ENCODE measurements at places on chromosomes 3 and 15.
A peak's percentile ranks its signal among the peaks of the same experiment; 100 is the strongest.

DNA sequence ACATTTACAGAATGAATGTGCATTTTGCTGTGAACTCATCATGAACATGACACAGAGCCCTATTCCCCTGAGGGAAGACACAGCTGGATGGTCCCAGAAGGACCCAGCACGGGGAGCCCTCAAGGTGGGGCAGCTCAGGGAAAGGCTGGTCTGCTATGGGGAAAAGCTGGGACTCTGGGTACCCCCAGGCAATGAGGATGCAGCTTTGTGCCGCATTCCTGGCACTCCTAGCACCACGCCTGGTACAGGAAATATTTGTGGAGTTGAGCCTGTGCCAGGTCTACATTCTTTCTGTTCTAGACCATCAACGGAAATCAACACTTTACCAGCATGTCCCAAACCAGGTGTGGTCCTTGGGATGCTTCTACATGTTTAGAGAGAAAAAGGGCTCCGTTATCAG, 74.0 kb downstream of the SRGAP3 start:
- DNase-seq = peak; percentile 68

DNA sequence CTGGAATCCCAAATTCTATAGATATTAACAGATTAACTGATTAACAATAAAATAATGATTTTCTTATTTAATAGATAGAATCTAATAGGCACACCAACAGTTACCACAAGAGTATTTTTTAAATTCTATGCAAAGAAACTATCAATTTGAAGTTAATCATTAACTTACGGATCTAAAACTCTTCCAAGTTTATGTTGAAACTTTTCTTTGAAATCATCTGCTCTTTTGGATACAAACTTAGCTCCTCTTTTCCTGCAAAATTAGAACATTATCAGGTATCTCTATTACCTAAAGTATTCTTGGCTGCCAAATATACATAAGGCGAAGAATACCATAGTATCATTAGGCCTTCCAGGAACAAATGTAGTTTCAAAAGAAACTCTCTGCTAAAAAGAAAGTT, 34.8 kb downstream of the EFHB start:
- DNase-seq = no peak

- no peak for DNase-seq
Observed at GRCh38 chr3:52396907-52397591, 47.9 kb downstream of the SEMA3G start.

- DNase-seq = no peak
Observed at GRCh38 chr3:117846238-117846637, 1136.7 kb downstream of the TUSC7 start.

- DNase-seq = no peak
Observed at GRCh38 chr15:100309109-100310040, 32.4 kb downstream of the ADAMTS17 start.

GRCh38 chr15:65948383-65948782, 79.1 kb downstream of the RAB11A start:
- DNase-seq = no peak

- DNase-seq = no peak
Observed at GRCh38 chr3:98013411-98014267, 21.5 kb downstream of the GABRR3 start.

DNA sequence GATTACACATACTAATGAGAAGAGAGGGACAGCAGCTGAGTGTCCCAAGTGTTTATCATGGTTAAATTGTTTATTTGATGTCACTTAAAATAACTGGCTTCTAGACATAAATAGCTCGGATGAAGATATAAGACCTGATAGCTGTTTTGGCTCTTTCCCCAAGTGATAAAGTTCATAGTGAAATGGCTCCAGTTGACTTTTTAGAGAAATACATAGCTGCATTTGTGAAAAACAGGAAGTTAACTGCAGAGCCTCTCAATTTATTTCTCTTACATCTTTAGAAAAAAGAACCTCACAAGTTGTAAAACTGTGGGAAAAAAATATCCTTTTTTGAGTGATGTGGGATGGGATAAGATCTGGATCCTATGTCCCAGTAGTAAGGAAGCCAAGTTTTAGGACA, 332.9 kb upstream of the RASGRP1 start:
- DNase-seq = no peak

- DNase-seq = no peak
Observed at GRCh38 chr15:25936004-25936403, 72.9 kb upstream of the ATP10A start.

GRCh38 chr3:149180057-149180573, 41.5 kb downstream of the CP start:
- DNase-seq = peak; percentile 68

DNA sequence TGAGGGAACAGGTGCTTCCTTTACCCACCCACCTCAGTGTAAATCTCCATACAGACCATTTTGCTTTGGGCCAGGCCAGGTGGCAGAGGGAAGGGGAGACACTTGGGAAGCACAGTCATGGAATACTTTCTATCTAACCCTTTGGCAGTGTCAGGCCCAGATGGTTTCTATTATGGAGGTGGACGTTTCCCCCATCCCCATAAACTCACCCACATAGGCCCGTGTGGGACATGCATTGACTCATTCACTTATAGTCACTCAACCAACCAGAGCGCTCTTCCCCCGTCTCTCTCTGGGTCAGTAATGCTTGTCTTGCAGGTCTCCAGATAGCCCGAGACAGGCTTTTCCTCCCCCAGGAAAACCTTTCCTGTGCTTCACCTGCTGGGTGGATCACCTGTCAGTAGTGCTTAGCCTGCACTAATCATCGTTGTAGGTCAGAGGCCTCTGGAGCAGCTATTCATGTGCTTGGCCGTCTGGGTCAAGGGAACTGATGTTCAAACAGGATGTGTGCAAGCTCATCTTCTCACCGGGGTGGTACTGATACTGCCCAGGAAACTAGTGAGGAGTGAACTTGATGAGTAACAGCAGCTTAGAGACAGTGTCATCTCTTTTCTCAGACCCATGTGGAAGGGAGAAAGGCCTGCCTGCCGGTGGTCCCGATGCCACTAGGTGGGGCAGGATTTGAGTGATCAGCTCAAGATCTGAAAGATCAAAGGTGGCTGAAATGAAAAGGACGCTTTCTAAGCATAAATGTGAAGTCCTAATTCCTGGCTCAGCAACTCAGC, 67.1 kb downstream of the CEMIP start:
- DNase-seq = no peak

DNA sequence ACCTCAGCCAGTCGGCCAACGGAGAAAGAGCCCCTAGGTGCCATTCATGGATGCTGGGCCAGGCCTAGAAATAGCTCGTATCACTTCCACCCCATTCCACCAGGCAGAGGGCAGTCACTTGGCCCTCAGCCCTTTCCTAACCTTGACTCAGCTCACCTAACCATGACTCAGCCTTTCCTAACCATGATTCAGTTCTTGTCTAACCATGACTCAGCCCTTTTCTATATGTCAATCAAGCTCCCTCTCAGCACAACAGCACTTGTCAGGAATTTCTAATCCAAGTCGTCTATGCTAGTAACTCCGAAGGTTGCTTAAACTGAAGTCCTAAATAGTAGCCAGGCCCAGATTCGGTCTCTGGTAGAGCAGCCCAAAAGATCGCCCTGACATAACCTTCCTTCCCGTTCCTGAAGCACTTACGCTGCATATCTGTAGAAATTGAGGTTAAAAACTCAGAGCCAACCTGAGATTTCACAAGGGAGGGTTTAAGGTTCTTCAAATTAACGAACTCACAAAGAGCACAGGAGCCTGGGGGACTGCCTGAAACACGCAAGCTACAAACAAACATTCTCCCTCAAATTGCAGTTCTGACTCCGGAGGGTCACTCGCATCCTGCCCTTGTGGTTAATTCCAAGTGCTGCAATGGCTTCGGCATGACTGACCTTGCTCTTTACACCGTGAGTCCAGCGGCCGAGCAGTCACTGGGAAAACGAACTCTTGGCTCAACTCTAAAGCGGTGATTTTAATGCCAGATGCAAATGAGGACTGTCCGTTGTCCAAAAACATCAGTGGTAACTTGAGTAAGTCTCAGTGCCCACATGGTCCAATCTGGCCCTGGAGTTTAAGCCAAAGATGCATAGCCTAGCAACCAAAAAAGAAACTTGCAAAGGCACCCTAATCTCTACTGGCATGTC, 99.9 kb downstream of the ADAMTS17 start:
- DNase-seq = peak; percentile 46

- DNase-seq = no peak
Observed at GRCh38 chr15:63892794-63893441, 59.2 kb upstream of the HERC1 start.

GRCh38 chr3:147397155-147397874, 9.0 kb downstream of the ZIC4 start:
- no peak for DNase-seq

GRCh38 chr15:93245661-93246042, 156.6 kb upstream of the RGMA start:
- DNase-seq = no peak

DNA sequence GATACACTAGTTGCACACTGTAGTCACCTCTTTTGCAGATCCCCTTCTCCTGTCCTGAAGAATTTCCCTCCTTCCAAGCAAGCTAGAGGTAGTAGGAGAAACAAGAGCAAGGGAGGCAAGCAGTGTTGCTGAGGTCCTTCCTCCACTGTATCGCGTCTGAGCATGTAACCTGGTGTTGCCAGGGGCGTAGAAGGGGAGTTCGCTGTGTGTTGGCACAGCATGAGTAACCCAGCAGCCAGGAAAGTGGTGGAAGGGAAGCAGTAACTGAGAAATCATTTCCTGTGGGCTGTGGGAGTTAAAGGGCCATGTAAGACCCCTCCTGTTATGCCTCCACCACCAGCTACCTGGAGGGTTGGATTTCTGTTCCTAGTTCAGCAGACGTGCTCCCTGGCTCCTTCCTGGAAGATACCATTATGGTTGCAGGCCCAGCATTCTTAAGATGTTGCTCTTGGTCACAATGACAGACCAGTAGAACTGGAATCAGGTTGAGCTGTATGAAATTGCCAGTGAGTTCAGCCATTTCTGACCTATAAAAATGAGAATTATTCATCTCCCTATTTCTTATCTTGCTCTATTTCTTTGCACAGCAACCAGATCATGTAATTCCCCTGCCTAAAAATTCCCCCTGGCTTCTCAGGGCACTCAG, 215.3 kb upstream of the TOPAZ1 start:
- no peak for DNase-seq

DNA sequence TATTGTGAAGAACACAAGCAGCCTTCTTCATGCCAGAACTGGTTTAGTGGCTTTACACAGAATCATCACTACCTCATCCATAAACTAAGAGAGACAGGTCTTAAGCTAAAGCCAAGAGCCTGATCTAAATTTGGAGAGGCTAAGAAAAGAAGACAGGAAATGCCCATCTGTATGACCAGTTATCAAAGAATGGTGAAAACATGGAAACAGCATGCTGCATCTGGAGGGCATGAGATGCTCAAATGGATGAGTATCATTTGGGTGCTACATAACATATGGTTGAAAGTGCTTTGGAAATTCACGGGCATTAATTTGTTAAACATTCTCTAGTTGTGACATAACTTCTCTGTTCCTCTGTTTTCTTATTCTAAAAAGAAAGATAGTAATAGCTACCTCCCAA, 112.5 kb downstream of the CPNE4 start:
- no peak for DNase-seq

GRCh38 chr3:52986049-52986448, 59.8 kb downstream of the SFMBT1 start:
- DNase-seq = no peak

- no peak for DNase-seq
Observed at GRCh38 chr3:21326704-21327475, 424.1 kb downstream of the ZNF385D start.

- DNase-seq = peak; percentile 23
Observed at GRCh38 chr3:49465270-49466034, 4.6 kb upstream of the DAG1 start.

- no peak for DNase-seq
Observed at GRCh38 chr3:53082736-53083135, 36.9 kb upstream of the SFMBT1 start.

DNA sequence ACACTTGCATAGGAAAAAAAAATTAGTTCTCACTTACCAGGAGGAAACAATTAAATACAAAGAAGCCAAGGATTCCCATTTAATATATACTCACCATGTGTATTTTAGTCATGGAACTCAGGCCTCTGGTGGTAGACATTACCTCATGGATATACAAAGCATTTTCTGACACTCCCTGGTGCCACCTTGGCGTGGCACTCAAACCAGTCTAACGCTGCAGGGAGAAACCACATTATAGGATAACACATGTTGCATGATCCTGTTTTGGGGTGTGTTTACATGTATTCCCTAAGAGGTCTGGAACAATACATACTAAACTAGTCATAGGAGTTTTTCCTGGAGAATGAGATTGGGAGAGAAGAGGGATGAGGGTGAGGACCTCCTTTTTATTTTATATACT, 5.9 kb upstream of the RTF1 start:
- no peak for DNase-seq

GRCh38 chr3:132847849-132848625, 125.8 kb upstream of the NPHP3 start:
- no peak for DNase-seq

- no peak for DNase-seq
Observed at GRCh38 chr3:132984181-132984580, 54.0 kb upstream of the TMEM108 start.
